ENCODE measurements at places on chromosomes 1 and 21. TPM values are rescaled to one million over a fixed set of nuclear protein-coding genes. Genes with fewer than 3 reads are reported as not detected.

The SPRR4 gene
- not detected for total RNA-seq

DNA sequence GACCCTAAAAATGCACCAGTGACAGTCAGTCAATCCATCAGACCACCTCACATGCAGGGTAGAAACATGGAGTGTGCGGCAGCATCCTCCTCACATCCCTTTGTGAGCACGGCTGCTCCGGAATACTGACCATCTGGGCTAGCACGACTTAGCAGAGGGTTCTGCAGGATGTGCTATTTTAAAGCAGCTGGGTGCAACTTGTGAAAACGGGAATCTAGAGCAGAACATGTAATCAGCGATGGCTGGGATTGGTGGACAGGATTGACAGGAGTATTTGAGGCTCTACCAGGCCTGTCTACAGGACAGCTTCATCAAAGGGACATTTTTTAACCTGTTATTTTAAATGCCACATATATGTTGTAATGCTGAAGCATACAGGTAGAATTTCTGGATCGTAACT, 16.8 kb upstream of the PLEKHM2 start:
- no peak for DNase-seq

The ETV3L gene
- total RNA-seq, result 0.10 TPM

- DNase-seq, result no peak
Observed at GRCh38 chr1:152752225-152752624, 5.6 kb upstream of the KPRP start.

DNA sequence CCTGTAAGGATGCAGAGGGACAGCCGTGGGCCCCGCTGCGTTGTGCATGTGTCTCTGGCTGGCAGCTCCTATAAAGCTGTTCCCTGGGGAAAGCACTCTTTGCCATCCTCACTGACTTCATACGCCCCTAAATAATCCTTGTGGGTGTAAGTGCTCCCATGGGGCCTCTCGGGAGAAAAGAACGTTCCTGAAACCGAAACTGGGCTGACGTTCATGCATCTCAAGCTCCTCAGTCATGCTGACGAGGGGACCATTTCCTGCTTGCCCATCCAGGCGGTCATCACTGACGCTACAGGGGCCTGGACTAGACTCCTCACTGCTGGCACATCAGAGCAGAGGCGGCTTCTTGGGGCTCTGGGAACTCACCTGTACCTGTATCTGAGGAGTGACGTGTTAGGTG, 73.1 kb upstream of the USP24 start:
- no peak for DNase-seq

DNA sequence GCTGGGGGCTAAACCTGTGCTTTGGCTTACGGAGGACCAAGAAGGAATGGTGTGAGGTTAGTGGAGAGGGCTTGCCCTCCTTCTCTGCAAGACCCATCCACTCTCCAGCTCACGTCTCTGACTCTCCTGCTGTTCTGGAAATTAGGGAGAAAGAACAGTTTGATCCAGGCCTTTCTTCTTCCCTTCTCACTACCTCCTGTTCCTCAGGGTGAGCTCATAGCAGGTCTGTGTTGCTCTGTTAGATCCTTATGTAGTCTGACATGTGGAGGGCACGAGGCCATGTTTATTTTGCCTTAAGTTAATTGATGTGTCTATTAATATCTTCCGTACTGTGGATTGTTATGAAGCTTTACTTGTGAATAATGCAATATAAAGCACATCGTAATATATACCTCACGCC, 315.0 kb downstream of the GRIK1 start:
- DNase-seq, result no peak

The ALPL gene
- total RNA-seq, result 10.5 TPM

- no peak for DNase-seq
Observed at GRCh38 chr1:93021539-93022134, 57.4 kb upstream of the MTF2 start.

DNA sequence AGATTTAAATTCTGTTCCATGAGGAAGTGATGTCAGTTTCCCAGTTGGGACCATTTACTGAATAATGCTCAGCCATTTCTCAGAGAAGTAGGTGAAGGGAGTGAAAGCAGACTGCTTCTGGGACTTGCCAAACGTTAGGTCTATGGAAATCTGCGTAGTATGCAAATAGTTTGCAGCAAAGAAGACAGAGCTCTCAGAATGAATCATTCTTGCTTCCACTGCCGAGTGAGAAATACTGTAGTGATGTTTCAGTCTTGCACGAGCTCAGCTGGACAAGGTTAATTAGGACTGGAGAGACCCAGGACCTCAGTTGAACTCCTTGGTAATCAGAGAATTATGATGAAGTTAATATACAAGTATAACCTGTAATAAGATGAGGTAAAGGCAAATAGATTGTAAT, 317.7 kb upstream of the DAB1 start:
- no peak for DNase-seq

GRCh38 chr1:180155182-180155682, 563 bp downstream of the QSOX1 start:
- DNase-seq, result no peak

The ATAD3A gene
- 22.0 TPM for total RNA-seq

The TOR3A gene
- total RNA-seq, result 20.7 TPM

- DNase-seq, result no peak
Observed at GRCh38 chr1:232016616-232017015, 390.0 kb downstream of the DISC1 start.

DNA sequence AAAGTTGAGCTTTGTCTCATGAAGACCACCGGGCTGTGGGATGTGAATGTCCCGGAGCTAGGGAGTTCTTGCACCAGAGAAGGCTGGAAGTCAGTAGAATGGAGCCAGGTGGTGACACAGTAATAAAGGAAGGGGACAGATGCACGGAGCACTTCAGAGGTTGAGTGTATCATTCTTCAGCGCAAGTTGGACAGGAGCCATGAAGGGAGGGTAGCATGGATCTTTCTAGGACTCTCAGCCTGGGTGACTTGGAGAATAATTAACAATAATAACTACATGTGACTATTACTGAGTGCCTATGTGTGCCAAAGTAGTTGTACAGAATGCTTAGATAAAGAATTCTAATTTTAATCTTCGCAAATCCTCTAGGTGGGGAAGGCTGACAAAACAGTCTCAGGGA, 258.7 kb upstream of the AJAP1 start:
- DNase-seq, result no peak

GRCh38 chr1:10759413-10760200, 36.8 kb downstream of the CASZ1 start:
- no peak for DNase-seq

DNA sequence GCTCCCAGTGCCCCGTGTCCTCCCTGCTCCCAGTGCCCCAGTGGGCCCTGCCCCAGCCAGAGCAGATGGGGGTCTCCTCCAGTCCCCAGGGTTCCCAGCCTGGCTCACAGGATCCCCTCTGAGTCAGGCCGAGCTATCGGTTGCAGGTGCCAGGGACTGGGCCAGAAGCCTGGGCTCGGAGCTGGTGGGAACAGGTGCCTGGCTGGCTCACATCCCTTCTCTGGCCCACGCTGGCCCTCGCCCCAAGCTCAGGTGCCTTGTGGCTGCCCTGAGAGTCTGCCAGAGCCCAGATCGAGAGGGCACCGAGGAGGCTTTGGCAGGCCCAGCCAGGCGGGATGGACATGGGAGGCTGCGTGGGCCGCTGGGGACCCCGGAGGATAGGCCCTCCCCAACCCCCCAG, 18.9 kb downstream of the PLCH2 start:
- DNase-seq, result no peak

The EFNA1 gene
- 14.8 TPM for total RNA-seq

GRCh38 chr21:29441651-29442050, 142.9 kb downstream of the BACH1 start:
- no peak for DNase-seq

The TCHHL1 gene
- not detected for total RNA-seq

The DIO1 gene
- 0.11 TPM for total RNA-seq

- no peak for DNase-seq
Observed at GRCh38 chr1:145961109-145961424, 3.2 kb upstream of the LIX1L start.

The RRP1B gene
- 19.5 TPM for total RNA-seq

- no peak for DNase-seq
Observed at GRCh38 chr1:11062965-11063401, 3.2 kb upstream of the SRM start.

The SNRNP40 gene
- total RNA-seq, result 75.5 TPM

The FYB2 gene
- 2.4 TPM for total RNA-seq
